CD4-positive, alpha-beta memory T cell (primary cell): ENCODE measurements at places on chromosomes 4 and X. TPM values are rescaled to one million over a fixed set of nuclear protein-coding genes. Genes with fewer than 3 reads are reported as not detected.

- DNase-seq: no peak
Observed at GRCh38 chr4:651884-652642, 22.0 kb downstream of the ATP5ME start.

DNA sequence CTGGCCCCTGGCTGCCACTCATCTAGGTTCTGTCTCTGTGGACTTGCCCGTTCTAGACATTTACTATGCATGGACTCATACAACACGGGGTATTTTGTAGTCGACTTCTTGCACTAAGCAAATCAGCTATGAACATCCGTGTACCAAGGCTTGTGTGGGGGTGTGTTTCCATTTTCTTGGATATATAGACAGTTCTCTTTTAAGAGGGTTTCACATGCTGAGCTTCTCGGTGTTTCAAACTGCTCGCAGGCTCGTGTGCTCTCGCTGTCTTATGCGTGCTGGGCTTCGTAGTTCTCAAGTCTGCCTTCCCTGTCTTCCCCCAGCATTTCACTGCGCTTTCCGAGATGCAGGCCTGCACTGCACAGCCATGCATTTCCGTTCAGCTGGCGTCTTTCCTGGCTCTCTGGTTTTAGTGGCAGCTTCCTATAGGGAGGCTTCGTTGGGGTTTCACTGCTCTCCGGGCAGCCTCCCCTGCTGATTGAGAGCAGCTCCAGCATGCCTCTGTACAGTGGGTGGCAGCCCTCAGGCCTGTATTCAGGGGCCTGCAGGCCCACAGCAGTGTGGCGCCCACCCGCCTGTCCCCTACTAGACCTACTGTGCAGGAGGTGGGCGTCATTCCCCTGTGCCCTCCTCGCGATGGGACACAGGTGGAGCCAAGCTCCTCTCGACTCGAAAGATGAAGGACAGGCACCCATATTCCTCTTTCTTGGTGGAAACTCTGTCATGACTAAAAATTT lies 27.6 kb downstream of the ZBTB49 start:
- DNase-seq: no peak

DNA sequence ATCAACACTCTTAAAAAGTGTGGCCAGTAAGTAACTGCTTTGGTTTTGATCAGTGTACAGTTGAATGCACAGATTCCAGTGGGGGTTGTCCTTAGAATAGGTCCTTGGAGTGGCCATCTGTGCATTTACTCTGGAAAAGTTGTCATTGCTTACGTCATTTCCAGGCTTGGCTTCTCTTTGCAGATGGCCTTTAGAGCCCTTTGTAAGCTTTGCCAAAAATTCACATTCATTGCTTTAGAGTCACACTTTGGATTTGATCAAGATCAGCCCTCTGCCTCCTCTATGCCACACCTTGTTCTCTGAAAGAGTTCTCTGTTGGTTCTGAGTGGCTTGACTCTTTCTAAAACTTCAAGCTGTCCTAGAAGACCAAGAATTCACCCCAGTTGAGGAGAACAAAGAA lies 83.9 kb downstream of the MAMLD1 start:
- DNase-seq: no peak

Gene HAND2
- polyA plus RNA-seq: not detected

Gene PDLIM3
- not detected for polyA plus RNA-seq

Gene F8A1
- polyA plus RNA-seq: 20.3 TPM
